ENCODE measurements at places on chromosomes 7 and 10. TPM values are rescaled to one million over a fixed set of nuclear protein-coding genes. Genes with fewer than 3 reads are reported as not detected.

The LLCFC1 gene
- total RNA-seq = not detected

The IGF2BP3 gene
- total RNA-seq = not detected

The C1GALT1 gene
- 65.4 TPM for total RNA-seq

The NUPR2 gene
- not detected for total RNA-seq

The ZNF503 gene
- total RNA-seq = 0.11 TPM

Measured in naive thymus-derived CD8-positive, alpha-beta T cell (primary cell).